ENCODE measurements at places on chromosomes 12 and 14. TPM values are rescaled to one million over a fixed set of nuclear protein-coding genes. Genes with fewer than 3 reads are reported as not detected.

Gene RNU7-1
- not detected for total RNA-seq

Gene GALC
- 20.8 TPM for total RNA-seq

Gene WNT1
- total RNA-seq = not detected

Gene OTX2
- not detected for total RNA-seq

Gene LRP6
- 21.3 TPM for total RNA-seq

Gene SLC35F4
- total RNA-seq = not detected

Gene GPR68
- total RNA-seq = 0.55 TPM

Gene FBLN5
- 132 TPM for total RNA-seq

Gene CDKL1
- total RNA-seq = 4.6 TPM

Gene CISTR
- total RNA-seq = 3.7 TPM

Gene PLD4
- total RNA-seq = 0.08 TPM

Gene CFAP73
- total RNA-seq = not detected

Gene NR1H4
- not detected for total RNA-seq

Gene ANO4
- 0.47 TPM for total RNA-seq

Gene PRB2
- total RNA-seq = not detected

Gene SMAGP
- 3.8 TPM for total RNA-seq

Gene PTGES3
- total RNA-seq = 69.6 TPM

Gene RTL1
- not detected for total RNA-seq

Gene KIF21A
- 50.4 TPM for total RNA-seq

Gene NGB
- total RNA-seq = not detected

Gene CLEC14A
- 44.6 TPM for total RNA-seq

Gene MDP1
- 19.7 TPM for total RNA-seq

Gene TAS2R30
- total RNA-seq = 0.44 TPM

Gene A2M
- total RNA-seq = 683 TPM

Gene PROX2
- not detected for total RNA-seq

Gene KCNC2
- not detected for total RNA-seq

Gene KLHL33
- 0.44 TPM for total RNA-seq

Gene ANKRD9
- 158 TPM for total RNA-seq

Gene PIANP
- not detected for total RNA-seq

Gene MIP
- total RNA-seq = not detected

Gene MYH6
- total RNA-seq = 13,240 TPM

Gene AMN
- total RNA-seq = 0.71 TPM

Gene RNF212B
- not detected for total RNA-seq

Gene MYRFL
- not detected for total RNA-seq

Gene ZNF891
- 1.1 TPM for total RNA-seq

Gene CCDC38
- total RNA-seq = not detected

Gene PHC1
- total RNA-seq = 58.4 TPM

Gene SMCO3
- 0.33 TPM for total RNA-seq

Gene AQP5
- 2.1 TPM for total RNA-seq
